RPMI8226 (cell line): ENCODE measurements at places on chromosomes 2 and 18.
A peak's percentile ranks its signal among the peaks of the same experiment; 100 is the strongest.

DNA sequence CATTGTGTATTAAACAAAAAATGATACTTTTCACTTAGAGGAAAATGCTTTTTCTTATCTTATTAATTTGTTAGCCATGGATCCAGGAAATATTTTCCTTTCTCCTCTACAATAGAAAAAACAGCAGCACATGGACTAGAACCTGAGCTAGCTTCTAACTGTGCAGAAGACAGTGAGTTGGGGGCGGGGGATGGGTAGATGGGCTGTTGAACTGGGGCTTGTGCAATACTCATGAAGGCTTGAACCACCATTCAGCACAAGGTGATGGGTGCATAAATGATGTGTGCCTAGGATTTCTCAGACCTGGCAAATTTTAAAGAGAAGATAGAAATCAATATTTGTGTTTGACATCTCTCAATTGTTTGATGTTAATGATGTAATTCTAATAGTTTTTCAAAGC, 42.0 kb downstream of the COL5A2 start:
- no peak for DNase-seq

DNA sequence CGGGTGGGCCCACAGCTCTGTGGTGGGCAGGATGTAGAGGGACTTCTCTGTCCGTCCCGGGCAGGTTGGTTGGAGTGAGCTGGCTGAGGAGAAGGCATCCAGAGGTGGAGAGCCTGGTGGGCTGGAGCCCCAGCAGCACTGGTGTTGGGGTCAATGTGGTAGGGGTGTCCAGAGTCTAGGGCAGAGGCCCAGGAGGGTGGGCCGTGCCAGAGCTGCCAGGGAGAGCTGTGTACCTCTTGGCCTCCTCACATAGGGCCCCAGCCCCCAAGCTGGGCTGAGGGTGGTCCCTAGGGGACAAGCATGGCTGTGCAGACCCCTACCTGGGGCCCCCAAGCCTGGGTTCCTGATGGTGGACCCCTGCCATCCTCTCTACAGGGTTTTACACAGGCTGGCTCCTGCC, 16.0 kb downstream of the ANO7 start:
- DNase-seq, result no peak

DNA sequence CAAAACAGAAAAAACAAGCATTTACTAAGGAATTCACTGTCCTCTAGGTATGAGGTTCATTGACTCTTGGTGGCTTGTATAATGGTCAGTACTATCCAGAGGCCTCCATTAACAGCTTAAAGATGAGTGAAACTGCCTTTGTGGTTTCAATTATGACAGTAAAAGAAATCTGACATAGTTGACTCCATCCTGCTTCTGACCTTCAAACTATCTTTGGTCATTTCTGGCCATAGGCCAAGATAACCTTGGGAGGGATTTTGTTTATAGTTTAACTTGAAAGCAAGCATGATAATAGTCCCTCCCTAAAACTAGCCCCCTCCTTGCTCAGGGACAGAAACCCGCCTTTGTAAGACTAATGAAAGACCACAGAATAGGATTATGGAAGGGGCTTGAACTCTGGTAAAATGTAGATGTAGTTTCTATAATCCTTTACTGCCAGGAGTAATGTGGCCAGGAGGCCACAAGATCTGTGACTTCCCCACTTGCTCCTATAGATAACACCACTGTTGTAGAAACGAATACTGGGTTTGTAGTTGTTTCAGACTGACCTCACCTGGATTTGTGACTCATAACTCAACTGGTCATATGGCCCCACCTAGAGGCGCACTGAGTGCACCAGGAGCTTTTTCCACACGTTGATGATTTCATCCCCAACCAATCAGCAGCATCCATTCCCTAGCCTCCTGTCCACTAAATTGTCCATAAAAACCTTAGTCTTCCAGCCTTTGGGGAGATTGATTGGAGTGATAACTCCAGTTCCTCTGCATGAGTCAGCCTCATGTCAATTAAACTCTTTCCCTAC, 8.6 kb upstream of the PLEKHM3 start:
- peak; percentile 54 for DNase-seq

DNA sequence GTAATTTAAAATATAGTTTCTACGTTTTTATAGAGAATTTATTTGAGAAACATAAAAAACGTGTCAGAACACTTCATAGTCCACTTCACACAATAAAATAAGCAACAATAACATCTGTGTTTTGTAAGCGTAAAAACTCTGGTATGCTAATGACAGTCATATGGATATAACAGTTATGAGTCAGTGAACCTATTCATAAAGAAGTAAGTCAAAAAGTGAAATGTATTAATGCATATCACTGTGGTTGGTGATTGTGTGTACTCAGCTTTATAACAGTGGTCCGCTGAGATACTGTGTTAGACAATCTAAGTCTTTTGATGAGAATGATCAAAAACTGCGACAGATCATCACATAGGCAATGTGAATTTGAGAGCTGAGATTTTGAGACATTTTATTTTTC, 153.2 kb downstream of the WDR7 start:
- DNase-seq, result no peak

DNA sequence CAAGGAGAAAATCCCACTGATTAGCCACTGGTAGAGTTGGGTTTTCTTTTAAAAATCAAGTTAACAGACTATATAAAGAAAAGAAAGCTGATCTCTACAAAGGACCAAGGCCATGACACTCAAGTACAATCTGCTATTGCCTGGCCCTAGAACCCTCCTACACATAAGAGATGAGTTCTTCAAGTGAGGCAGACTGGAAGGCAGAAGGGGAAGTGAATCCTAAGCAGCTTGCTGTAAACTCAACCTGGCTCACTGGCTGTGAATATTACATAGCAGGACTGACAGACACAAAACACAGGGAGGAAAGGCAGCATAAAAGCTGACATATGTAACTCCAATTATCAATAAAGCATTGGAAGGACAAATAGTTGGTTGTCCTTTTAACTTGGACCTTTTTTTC, 65.4 kb downstream of the TRIP12 start:
- DNase-seq, result peak; percentile 6
